ENCODE measurements at places on chromosomes 1 and 21. TPM values are rescaled to one million over a fixed set of nuclear protein-coding genes. Genes with fewer than 3 reads are reported as not detected.

Gene OR2L13
- total RNA-seq: not detected

Gene LIPI
- total RNA-seq: not detected

Gene CD164L2
- not detected for total RNA-seq

Gene WDR64
- not detected for total RNA-seq

GRCh38 chr1:186722711-186723309 is 42.6 kb upstream of the PTGS2 start:
- no peak for DNase-seq
